SW 1271 (cell line): ENCODE measurements at places on chromosomes 3 and 15.

DNA sequence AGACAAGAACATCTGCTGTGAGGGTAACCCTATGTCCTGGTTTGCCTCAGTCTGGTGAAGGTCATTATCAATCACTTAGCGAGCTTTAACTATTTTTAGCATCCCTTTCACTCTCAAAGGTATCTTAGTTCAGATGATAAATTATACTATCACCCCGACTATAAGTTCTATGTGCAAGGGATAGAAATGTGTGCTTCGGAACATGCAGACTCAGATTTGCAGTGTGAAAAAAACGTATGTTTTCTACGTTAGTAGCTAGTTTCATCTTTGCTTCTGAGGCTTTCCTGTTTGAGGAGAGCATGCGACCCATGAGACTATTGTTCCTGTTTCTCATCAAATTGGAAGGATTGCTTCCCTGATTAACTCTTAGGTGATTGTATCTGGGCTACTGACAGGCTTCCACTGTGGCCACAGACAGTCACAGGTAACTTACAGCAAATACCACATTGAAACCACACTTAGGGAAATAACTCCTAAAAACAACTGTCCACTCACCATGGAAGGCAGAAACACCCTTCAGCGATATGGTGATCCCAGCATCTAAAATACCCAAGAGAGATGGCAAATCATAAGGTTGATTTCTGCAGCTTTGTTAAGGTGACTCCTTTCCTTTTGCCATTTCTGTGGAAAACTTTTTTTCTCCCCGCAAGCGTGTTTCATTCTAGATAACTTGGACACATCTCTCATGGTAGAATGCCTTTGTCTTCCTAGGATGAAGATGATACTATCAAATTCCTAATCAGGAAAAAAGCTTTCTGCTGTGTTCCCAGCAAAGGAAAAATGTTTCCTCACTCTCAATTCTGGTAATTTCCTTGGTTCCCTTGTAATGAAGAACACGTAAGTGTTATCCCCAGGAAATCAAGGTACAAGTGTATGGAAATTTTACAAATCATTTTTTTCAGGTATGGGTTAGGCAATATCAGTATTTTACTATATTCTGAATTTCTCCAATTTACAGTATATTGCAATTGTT lies 5.2 kb downstream of the GCSAM start:
- no peak for DNase-seq

GRCh38 chr3:190644766-190645165 lies 130.9 kb downstream of the IL1RAP start:
- DNase-seq: no peak

- no peak for DNase-seq
These were observed 38.2 kb upstream of the MCF2L2 start for GRCh38 chr3:183466575-183466974.

- no peak for DNase-seq
These were observed 90.7 kb downstream of the TMEM266 start for GRCh38 chr15:76150513-76150912.
